ENCODE measurements at places on chromosomes 2 and 18.

GRCh38 chr2:1704631-1705556 lies 39.4 kb downstream of the PXDN start:
- DNase-seq = peak; percentile 10

GRCh38 chr18:3712491-3712890 lies 262.5 kb downstream of the TGIF1 start:
- no peak for DNase-seq

GRCh38 chr18:75679331-75679730 lies 251.8 kb upstream of the SMIM21 start:
- DNase-seq = no peak

- DNase-seq = peak; percentile 16
Measured at GRCh38 chr2:190789074-190790004, 91.3 kb upstream of the GLS start.

DNA sequence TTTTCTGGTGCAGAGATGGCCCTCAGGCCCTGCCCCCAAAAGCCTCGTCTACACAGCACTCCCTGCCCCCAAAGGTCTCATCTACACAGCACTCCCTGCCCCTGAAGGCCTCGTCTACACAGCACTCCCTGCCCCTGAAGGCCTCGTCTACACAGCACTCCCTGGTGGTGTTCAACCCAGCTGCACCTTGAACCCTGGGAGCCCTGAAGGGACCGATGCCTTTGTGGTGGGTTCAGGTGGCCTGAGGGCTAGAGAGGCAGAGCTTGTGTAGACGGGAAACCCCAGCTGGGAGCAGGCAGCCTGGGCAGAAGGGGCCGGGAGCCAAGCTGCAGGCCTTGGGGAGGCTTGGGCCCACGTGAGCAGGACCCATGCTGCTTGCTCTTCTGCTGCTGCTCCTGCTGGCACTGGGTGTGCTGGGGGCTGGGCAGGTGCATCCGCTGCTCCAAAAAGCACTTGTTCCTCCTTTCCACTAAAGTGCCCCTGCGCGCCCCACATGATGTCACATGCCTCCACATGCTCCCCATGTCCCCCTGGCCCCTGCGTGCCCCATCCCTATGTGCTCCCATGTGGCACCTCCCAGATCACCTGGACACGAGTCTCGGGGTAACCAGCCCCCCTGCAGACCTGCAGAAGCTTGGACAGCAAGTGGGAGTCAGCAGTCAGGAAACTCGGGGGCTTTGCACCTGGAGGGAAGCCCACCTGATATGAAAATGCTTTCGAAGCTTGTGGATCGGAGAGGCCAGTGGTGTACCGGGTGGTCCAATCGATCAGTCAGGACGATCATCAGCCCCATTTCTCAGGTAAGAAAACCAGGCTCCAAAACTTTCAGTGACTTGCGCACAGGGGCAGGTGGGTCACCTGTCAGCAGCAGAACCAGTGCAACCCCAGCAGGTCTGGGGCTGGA lies 94.9 kb upstream of the CTDP1 start:
- no peak for DNase-seq

GRCh38 chr2:61471905-61472805 lies 1.3 kb upstream of the USP34 start:
- DNase-seq = peak; percentile 64

DNA sequence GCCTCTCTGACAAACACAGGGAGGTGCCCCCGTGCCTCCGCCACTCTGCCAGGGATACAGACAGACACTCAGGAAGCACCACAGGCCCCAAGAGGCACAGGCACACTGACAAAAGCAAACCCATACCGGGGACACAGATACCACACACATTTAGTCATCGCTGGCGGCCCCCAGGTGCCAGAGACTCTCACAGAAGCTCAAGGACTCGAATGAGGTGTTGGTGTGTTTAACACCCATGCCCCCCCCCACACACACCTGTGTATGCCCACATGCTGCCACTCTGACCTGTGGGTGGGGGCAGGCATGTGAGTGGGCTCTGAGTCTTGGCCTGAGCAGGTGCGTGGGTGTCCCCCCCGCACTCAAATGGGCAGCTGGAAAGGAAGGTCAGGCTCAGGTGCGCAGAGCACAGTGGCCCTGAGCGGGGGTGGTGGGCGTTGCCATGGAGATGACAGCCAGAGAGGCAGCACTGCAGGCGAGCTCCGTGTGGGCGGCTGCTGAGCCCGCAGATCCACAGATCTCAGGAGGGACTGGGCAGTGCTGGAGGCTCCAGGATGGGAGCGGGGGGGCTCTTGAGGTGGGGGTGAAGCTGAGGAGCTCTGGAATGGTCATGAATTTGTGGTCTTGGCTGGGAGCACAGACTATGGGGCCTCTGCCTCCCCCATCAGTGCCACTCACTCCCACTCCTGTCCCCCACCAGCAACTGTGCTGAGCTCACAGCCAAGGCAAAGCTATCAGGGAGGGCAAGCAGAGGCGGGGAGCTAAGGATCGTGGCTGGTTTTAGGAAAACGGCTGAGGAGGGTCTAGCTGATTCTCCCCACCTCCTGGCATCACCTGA lies 73.9 kb upstream of the TAF1B start:
- DNase-seq = no peak

GRCh38 chr18:29925566-29925965 lies 1117.0 kb downstream of the DSC3 start:
- no peak for DNase-seq

DNA sequence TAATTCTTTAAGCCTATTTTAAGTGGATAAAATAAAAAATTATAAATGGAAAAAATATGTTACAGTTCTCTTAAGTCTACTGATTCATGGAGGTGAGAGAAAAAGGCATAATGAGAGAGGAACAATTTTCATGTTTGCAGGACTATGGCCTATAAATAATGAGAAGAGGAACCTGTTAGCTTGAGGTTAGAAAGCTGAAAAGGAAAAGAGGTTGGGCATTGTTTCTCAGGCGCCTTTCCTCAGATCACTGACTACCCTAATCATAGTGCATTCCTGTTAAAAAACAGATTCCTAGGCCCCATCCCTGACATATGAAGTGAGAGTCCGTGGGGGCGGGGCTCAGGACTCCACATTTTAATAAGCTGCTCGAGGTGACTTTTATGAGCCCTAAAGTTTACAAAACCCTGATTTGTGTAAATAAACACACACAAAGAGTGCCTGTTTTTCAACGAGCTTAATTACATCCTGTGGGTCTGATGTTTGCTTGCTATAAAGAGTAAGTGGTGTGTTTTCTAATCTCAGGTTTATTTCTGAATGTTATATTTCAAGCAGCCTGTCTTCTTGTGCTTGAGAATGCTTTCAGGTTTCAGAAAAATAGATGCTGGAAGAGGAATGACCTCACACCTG lies 335.5 kb downstream of the CLIP4 start:
- peak; percentile 20 for DNase-seq

GRCh38 chr2:215379948-215380347 lies 55.9 kb downstream of the FN1 start:
- no peak for DNase-seq

DNA sequence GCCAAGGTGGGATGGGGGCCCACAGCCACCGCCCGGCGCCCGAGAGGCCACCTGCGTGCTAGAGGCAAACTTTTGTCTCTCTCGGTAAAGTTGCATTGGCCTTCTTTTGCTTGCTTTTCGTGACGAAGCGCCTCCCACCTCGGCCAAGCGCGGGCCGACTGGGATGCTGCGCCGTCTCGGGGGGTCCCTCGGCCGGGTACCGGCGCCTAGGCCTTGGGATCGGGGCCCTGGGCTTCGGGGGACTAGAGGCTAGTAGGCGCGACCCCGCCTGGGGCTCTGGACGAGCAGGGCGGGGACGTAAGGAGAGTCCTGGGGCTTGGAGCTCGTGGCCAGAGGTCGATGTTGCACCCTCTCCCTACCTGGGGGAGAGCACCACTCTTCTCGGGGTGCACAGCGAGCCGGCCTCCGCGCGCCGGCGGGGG lies 545 bp downstream of the GLI2 start:
- DNase-seq = no peak

DNA sequence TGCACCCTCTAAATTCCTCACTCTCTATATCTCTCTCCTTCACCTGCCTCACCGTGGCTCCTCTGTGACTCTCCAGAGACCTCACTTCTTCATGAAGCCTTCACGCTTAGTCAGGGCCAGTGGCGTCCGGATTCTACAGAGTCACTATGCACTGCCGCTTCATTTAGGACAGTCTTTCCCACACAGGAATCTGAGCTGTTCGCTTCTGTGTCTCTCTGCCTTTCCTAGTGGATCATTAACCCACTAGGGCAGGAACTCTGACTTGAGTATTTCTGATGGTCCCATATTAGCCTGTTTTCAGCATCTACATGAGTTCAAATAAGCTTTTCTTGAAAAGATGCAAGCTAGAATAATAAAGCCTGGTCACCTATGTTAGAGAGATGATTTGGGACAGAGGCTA lies 180.2 kb upstream of the DOK6 start:
- no peak for DNase-seq

GRCh38 chr2:224023188-224023587 lies 15.9 kb downstream of the SERPINE2 start:
- no peak for DNase-seq

- DNase-seq = no peak
Measured at GRCh38 chr2:140759426-140760156, 1371.2 kb downstream of the LRP1B start.

DNA sequence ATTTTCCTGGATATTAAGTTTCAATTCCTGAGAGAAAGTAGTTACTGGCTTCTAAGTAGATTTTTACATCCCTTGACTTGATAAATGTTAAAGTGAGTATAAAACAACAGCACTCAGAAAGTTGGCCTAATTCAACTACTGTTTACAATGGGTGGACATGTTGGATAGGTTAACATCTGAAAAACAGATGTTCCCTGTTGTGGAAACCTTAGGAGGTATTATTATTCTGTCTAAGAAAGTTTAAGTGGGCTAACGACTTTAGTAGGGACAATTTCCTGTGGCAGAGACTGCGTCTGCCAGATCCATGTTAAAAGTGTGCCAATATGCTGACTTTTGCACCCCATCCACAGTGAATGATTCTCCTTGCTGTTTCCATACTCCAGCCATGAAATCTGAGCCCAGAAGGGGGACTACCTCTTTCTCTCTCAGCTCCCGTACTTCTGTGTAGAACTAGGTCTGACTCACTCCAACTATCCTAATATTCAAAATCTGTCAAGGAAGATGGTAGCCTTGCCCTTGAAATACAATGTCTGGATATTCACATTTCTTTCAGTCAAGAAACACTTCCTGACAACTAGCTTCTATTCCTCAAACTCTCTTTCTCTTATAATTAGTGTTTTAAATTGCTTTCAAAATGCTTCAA lies 327.5 kb upstream of the HNRNPA3 start:
- no peak for DNase-seq

- DNase-seq = no peak
Measured at GRCh38 chr2:4618630-4619228, 915.4 kb downstream of the DCDC2C start.

DNA sequence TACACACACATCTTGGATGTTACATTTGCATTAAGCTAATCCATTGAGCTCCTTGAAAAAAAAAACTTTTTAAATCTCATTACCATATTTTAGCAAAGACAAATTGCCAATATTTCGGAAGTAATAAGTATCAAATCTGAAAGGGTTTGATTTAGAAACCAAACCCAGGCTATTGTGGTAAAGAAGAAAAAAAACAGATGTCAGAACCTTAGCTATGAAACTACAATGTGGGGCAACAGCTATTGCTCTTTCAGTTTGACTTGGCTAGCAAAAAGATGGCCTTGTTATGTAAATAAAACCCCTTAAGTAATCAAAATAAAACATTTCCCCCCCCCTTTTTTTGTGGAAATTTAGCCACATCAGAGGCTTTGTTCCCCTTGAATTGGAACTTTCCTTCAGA lies 41.2 kb upstream of the REG3A start:
- no peak for DNase-seq

DNA sequence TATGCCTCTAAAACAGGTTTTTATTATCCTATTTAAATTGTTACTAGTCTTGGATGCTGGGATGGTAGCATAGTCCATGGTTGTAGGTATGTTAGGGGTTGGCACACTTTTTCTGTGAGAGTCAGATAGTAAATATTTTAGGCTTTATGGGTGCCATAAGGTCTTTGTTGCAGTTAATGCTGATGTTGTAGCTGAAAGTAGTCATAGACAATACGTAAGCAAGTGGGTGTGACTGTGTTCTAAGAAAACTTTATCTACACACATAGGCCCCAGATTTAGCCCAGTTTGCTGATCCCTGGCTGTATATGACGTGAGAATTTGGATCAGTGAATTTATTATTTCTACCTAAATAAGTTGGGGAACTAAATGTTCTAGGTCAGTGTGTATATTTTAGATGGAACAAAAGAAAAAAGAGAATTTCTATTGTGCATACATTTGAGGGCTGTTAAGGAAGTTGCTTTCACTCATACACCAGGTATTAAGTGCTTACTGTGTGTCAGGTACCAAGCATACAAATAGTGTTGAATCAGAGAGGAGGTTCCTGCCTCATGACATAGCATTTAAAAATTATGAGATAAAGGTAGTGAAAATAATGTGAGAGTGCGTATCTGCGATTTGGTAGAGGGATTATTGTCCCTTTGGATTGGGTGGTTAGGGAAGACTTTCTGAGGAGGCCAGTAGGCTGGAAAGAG lies 39.4 kb downstream of the AGFG1 start:
- peak; percentile 44 for DNase-seq

GRCh38 chr18:52415131-52415530 lies 75.1 kb downstream of the DCC start:
- DNase-seq = no peak

DNA sequence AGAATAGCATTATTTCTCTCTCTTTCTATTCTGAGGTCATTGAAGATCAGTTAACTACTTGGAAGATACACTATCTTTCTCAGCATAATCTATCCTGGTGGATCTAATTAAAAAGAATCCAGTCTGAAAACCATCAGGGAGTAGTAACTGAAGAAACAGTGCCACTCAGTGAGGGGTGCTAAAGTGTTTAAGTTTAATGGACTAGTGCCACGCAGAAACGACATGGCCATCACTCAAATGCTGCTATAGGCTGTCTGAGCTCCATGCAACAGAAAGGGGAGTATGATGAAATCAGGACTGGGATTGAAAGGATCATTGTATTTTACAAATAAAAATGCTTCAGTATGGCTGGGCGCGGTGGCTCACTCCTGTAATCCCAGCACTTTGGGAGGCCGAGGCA lies 23.3 kb downstream of the LRRC30 start:
- no peak for DNase-seq

Data from hematopoietic multipotent progenitor cell treated with erythropoietin and hydrocortisone succinate and interleukin-3 and kit ligand, for 4 days (in vitro differentiated cells).